ENCODE measurements at places on chromosomes 6 and 20.
A peak's percentile ranks its signal among the peaks of the same experiment; 100 is the strongest.

- no peak for DNase-seq
These were observed 34.3 kb downstream of the FNDC1 start for GRCh38 chr6:159203304-159204005.

GRCh38 chr6:54107470-54108090 lies 3.7 kb upstream of the MLIP start:
- DNase-seq, result no peak

DNA sequence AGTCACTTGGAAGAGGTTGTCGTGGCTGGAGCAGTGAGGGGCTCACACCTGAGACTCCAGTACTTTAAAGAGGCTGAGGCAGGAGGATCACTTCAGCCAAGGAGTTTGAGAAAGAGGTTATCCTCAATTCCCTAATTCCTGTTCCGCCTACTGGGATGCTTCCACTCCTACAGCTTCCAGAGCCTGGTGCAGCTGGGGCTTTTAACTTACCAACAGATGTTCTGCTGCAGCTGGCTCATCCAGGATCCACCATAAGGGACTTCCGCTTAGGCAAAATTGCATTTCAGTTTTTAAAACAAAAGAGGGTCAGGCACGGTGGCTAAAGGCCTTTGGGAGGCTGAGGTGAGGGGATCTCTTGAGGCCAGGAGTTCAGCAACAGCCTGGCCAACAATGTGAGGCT lies 59.1 kb upstream of the CDYL start:
- no peak for DNase-seq

- no peak for DNase-seq
These were observed 123.9 kb downstream of the COL12A1 start for GRCh38 chr6:75081921-75082320.

GRCh38 chr20:49171909-49172308 lies 16.2 kb downstream of the STAU1 start:
- no peak for DNase-seq

GRCh38 chr6:157831424-157832249 lies 8.6 kb downstream of the SNX9 start:
- no peak for DNase-seq

DNA sequence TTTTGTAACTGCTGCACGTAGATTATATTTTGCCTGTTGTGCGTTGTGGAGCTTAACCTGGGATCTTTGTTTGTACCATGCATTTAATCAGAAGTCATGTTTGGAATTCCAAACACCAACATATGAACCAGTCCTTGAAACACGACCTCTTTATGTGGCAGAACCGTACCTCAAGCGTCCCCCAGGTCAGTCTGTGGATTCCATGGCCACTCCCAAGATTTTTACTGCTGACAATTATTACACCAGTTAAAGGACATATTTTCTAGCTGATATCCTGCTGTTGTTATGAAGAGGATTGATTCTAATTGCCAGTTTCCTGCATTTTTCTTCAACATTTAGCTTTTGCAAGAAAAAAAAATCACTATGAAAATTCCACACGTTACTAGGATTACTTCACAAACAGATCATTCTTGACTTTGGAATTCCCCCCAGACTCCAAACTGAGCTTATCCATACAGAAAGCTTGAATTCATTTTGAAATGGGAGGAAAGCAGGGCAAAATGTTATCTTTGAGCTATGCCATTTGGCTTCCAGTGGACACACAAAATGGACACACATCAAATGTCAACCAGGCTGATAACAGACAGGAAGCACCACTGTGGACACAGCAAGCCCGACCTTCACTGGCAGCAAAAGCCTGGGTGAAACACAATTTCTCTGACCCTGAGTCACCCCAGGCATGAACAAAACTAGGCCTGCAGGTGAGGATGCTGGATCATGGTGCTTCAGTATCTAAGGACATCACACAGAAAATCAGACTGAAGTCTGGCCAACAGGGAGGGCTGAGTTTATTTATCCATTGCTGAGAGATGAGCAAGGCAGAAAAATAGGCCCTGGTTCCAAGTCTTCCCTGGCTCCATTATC lies 542.9 kb upstream of the JAG1 start:
- peak; percentile 16 for DNase-seq

DNA sequence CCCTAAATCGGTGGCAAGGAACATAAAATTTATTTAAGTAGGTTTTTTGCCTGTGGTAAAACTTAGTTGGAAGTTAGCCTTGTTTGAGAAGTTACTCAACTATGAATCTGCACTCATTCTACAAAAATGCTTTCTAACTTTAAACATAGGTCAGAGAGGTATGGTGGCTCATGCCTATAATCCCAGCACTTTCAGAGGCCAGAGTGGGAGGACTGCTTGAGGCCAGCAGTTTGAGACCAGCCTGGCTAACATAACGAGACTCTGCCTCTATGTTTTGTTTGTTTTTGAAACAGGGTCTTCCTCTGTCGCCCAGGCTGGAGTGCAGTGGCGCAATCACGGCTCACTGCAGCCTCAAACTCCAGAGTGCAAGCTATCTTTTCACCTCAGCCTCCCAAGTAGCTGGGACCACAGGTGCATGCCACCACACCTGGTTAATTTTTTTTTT lies 16.2 kb downstream of the USP49 start:
- no peak for DNase-seq
